ENCODE measurements at places on chromosomes 7 and 10.

- DNase-seq = no peak
These were observed 19.3 kb upstream of the OPTN start for GRCh38 chr10:13080643-13081042.

GRCh38 chr7:111104710-111105109 lies 13.8 kb downstream of the LRRN3 start:
- no peak for DNase-seq

DNA sequence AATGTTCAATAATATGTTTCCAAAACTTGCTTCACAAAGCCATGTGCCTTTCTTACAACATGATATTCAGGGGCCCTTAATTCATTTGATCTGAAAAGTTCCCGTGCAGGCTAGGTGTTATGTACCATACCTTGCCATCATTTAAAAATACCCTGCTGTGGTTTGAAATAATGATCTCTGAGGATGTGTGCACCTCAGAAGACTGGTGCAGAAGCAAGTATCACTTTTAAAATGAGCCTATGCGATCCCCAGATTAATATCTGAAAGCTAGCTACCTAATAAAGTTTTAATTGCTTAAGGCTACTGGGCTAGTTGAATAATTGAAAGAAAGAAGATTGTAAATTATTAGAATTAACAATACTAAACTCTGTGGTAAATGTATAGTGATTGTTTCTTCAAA lies 262.4 kb downstream of the CDK14 start:
- DNase-seq = no peak

DNA sequence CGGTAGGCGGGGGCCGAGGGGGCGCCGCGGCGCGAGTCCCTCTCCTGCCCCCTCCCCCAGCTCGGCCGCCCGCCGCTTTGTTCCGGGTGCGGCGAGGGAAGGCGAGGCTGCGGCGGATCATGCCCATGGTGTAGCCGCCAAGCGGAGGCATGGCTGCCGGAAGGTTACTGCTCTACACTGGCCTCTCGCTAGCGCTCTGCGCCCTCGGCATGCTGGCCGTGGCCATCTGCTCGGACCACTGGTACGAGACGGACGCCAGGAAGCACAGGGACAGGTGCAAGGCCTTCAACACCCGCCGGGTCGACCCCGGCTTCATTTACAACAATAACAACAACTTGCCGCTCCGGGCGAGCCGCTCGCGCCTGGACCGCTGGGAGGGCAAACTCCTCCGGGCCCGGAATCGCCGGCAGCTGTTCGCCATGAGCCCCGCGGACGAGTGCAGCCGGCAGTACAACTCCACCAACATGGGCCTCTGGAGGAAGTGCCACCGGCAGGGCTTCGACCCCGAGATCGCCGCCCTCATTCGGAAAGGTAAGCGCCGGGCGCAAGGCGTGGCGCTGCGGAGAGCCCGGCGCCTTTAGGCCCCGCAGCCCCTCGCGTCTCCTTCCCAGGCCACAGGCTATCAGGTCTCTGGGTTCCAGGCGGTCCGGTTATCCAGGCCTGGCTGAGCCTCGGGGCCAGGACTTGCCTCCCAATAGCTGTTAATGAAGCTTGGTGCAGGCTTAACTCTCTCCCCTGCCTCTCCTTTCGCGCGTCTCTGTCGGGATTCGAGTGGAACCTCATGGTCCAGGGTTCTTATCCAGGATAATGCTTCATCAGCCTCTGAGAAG lies 513 bp downstream of the TMEM178B start:
- peak; percentile 61 for DNase-seq

- DNase-seq = no peak
These were observed 8.3 kb upstream of the SMKR1 start for GRCh38 chr7:129494041-129494440.

GRCh38 chr10:46556515-46557318 lies at the start of gene GPRIN2:
TSS of gene GPRIN2 (minus strand) at chr10:46556658. CDS start at chr10:46550736, 5,922 bp downstream.
- DNase-seq = peak; percentile 92

DNA sequence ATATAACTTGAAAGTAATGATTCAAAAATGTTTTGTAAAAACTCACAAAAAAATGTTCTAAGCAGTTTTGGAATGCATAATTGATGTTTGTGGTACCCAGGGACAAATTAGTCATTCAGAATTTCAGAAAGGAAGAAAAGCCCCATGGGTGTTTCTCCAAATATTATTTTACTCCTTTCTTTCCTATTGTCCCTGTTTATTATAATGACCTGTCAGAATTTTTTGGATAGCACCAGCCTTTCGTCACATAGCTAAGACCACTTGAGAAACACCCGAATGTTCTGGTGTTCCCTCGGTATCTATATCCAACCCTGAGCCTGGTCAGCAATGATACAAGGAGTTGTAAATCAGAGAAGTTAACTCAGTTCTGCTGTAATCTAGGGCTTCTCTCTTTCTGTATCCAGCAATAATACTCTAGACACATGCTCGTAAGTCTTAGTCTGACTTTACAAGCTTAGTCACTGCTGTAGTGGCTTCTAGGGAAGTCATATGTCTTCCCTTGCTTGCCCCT lies 64.8 kb upstream of the MEOX2 start:
- DNase-seq = no peak

GRCh38 chr10:15482156-15482555 lies 111.1 kb upstream of the FAM171A1 start:
- DNase-seq = no peak

- no peak for DNase-seq
These were observed 84.9 kb upstream of the SEC61G start for GRCh38 chr7:54843841-54844355.

DNA sequence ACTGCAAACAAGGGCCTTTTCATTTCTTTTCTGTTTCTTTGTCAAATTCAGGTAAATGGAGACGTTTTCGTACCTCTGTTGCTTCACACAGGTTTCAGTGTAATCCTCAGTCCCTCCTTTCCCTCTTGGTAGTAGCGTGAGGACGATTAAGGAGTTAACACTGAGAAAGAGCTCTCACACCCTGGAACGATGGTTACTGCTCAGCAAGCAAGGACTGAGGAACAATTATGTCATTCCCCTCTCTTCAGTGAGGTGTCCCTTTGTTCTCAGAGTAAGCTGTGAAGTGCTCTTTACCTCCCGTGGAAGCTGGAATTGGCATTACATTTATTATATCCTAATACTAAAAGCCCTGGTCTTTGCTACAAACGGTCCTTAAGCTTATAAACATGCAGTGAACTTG lies 95.9 kb downstream of the FANK1 start:
- DNase-seq = no peak

DNA sequence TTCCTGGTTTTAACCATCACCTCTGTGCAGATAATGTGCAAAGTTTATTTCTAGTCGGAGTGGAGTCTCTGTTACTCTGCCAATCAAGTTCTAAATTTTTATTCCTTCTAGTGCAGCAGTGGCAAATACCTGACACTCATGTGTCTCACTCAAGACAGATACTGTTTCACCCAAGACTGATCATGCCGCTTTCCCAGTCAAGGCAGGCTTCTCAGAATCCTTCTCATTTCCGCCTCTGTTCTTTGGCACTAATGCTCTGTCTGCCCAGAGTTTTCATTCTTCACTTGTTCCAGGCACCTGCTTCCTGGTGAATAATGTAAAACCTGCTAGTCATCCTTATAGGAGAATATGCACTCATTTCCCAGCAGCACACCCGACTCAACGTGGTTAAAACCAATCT lies 24.7 kb downstream of the MET start:
- DNase-seq = no peak

DNA sequence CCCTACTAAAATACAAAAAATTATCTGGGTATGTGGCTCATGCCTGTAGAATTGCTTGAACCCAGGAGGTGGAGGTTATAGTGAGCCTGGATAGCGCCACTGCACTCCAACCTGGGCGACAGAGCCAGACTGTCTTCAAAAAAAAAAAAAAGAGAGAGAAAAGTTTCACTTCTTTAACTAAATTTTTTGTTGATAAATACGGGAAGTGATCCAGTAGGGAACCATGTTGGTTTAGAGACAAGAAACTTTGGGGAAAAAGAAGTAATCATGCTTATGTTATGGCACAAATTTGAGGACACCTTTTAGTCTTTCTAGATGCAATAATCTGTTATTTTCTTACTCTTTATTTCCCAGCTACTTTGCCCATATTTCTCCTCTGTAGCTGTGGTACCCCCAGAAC lies 309.7 kb downstream of the TYW1 start:
- no peak for DNase-seq

GRCh38 chr10:13651969-13652720 lies 65.4 kb downstream of the PRPF18 start:
- no peak for DNase-seq

DNA sequence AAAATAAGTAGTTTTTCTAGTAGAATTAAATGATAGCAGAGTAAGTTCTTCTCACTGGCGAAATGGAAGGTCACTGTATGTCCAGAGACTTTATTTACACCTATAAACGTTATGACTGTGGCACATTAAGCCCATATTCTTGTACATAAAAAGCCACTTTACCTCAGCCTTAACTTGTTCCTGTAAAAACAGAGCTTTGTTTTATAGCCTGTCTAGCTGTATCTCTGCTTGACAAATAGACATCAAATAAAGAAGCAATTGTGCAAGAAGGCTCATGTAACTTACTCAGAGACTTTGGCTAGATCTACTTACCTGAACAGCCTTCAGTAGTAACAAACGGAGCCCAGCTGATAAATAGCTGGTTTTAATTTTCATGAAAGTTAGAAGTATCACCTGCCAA lies 324.1 kb upstream of the BMPER start:
- DNase-seq = no peak

- no peak for DNase-seq
These were observed 219.9 kb upstream of the KMT2E start for GRCh38 chr7:104794154-104794553.

GRCh38 chr7:12504149-12504548 lies 66.4 kb upstream of the SCIN start:
- no peak for DNase-seq

All from H7 (cell line).